NCI-H460 (cell line): ENCODE measurements at places on chromosomes 7 and 10.

- DNase-seq, result no peak
Observed at GRCh38 chr10:108413954-108414353, 1249.4 kb upstream of the SORCS1 start.

- DNase-seq, result no peak
Observed at GRCh38 chr7:116933465-116933864, 19.8 kb upstream of the ST7 start.

- no peak for DNase-seq
Observed at GRCh38 chr10:59626523-59626869, 83.2 kb downstream of the SLC16A9 start.

GRCh38 chr10:14952851-14953423 lies 959 bp downstream of the DCLRE1C start:
- no peak for DNase-seq

GRCh38 chr7:32033006-32033405 lies 37.2 kb downstream of the PDE1C start:
- no peak for DNase-seq

DNA sequence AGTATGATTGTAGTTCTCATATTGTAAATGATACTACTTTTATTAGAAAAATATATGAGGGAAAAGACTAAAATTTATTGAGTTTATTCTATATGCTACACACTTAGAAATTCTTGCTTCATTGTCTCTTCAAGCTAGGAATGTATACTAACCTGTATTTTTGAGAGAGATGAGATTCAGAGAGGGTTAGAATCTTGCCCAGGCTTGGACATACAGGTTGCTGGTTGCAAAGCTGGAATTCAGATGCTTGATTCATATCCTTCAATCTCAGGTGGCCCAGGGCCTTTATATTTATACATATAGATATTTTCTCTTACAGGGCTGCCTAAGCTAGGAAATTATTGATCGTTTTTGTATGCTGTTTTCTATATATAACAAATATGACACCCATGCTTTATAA lies 324.2 kb downstream of the CDK14 start:
- DNase-seq, result no peak

DNA sequence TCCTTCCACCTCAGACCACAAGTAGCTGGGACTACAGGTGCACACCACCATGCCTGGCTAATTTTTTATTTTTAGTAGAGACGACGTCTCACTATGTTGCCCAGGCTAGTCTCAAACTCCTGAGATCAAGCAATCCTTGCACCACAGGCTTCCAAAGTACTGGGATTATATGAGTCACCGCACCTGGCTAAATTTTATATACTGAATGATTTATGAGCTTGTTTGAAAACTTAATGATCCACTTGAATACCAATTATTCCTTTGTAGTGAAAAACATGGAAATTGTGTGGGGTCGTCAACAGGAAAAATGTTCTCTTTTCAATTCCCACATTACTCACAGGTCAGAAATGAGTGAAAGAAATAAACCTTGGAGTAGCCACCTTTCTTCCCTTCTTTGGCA lies 31.3 kb downstream of the RAPGEF5 start:
- DNase-seq, result no peak

DNA sequence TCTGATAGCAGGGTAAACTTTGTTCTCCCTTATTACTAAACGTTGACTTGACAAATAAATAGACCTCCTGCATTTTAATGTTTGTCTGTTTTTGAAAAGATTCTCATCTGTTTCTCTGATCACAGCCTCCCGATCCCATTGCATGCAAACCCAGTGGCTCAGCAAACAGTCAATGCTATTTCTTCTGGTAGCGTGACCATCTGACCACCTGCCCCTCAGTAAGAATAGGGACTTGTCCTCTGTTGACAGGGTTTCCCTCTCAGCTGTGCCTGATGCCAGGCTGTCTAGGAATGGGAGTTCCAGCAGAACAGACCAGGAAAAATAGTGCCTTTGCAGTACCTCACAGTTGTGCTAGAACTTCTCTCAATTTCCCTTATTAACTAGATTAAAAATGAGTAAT lies 40.7 kb upstream of the EBLN1 start:
- no peak for DNase-seq

DNA sequence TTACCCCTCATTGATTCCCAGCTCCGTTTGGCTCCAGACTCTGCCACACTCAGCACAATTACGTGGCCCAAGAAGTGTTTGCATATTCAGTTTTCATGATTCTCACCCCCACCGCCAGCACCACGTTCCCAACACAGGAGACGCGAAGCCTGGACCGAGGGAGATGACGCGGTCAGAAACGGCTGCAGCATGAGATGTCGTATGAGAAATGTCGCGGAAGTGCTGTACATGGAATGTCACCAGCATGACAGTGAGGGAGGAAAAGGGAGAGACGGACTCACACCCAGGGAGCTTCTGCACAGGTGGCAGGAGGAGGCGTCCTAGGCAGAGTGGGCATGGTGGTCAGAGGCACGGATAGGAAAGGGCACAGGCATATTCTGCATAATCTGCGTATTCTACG lies 188.3 kb downstream of the WDR37 start:
- no peak for DNase-seq
